ENCODE measurements at places on chromosomes 2 and 18. TPM values are rescaled to one million over a fixed set of nuclear protein-coding genes. Genes with fewer than 3 reads are reported as not detected.

- DNase-seq = no peak
These were observed 47.8 kb upstream of the ODC1 start for GRCh38 chr2:10495988-10496313.

LYG1 gene
- total RNA-seq = 1.8 TPM

DNA sequence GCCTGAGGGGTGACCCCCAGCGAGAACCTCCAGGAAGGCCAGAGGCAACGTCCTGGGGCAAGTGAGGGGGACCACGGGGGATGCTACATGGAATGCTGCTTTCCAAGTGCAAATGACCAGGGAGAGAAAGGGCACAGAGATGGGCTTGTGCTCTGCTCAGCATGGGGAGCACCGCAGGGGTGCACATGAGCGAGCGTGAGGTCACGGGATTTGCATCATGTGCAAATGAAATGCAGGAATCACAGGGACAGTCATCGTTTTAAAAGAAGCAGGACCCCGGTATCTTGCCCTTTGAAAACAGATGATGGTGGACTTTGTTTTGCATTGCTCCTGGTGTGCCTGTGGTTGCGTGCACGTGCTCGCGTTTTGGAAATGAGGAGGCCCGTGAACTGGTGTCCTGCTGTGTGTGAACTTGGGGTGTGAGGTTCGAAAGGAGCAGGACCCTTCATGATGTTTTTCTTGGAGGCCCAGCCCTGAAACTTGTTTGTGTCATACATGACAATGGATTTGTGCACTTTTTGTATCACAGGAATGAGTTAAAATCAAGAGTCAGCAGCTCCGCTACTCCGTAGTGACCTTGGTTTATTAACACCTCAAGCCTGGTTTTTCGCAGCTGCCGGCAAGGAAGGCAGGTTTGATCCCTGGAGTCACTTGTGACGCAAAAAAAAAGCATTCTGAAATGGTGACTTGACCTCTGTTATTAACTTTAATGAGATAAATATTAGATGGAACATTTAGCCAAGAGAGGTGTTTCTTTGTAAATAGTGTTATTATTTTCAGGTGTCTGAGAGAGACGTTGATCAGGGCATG, 234.5 kb downstream of the LDLRAD4 start:
- no peak for DNase-seq

GRCh38 chr2:100407073-100407472, 10.4 kb downstream of the CHST10 start:
- DNase-seq = no peak

GRCh38 chr2:186687807-186688211, 6.1 kb upstream of the FAM171B start:
- DNase-seq = peak; percentile 30

- no peak for DNase-seq
These were observed 39.9 kb downstream of the KIF1A start for GRCh38 chr2:240780023-240780700.

DNA sequence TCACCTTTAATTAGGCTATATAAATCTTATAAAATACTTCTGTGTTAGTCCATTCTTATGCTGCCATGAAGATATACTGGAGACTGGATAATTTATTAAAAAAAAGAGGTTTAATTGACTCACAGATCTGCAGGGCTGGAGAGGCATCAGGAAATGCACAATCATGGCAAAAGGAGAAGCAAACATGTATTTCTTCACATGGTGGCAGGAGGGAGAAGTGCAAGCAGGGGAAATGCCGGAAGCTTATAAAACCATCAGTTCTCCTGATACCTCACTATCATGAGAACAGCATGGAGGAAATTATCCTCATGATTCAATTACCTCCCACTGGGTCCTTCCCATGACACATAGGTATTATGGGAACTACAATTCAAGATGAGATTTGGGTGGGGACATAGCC, 504.4 kb downstream of the RIT2 start:
- no peak for DNase-seq

DNA sequence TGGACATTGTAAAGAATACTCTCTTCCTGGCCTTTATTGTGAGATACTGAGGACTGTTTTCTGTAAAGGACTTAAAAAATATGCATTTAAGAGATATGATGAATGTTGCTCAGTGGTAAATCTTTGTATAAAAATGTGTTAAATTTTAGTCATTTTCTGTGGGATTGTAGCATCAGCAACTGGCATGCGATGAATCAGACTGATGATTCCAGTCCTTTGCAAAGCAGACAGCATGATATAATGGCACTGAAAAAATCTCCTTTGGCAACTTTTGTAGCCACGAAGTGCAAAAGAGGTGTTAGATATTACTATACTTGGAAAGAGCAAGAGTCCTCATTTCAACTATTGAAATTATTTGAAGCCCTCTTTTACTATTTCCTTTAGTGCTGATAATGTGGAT, 678.7 kb downstream of the PLCL1 start:
- no peak for DNase-seq

DNA sequence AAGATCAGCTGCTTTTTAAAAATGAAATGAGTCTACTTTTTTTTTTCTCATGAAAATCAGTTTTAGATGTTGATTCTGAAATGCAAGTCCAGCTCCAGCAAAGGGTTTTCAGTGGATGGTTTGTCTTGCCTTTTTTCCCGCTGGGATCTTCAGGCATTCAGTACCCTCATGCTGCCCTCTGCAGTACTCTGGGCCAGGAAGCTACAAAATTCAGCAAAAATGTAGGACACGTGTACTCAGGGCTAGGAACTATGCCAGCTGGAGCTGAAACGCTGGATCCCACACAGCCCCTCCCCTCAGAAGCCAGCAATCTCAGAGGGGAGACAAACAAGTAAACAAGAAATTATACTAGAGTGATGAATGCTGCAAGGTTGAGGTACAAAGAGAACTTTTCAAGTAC, 97.3 kb downstream of the MMADHC start:
- no peak for DNase-seq

DNA sequence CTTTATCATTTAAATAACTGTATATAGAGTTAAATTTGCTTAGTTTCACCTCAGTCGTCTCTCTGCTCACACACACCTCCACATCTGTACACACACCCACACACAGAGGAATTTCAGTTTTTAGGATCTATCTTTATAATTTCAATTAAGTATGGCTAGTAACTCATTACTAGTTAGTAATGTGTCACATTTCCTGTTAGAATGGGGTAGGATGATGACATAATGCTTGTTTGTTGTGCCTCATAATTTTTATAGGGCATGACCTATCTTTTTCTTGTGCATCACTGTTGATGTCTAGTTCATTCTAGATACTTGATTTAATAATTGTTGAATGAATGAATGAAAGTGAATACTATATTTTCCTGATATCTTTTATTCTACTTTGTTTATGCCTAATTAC, 108.6 kb downstream of the AGPS start:
- DNase-seq = no peak

UCN gene
- 7.2 TPM for total RNA-seq

CXCR1 gene
- not detected for total RNA-seq

PARD3B gene
- not detected for total RNA-seq

DNA sequence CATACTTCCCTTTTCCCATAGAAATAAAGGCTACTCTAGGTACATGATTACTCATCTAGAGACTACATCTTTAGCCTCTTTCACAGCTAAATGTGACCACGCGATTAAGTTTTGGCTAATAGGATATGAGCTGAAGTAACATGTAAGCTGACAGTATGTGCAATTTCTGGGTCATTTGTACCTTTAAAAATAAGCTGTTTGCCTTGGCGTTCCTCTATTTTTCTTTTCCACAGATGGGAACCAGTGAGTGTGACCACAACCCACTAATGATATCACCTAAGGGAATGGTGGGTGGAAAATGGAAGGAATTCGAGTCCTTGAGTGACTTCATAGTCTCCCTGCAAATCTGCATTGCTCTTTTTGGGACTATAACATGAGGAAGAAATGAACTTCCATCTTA, 11.7 kb upstream of the NABP1 start:
- DNase-seq = no peak

DNA sequence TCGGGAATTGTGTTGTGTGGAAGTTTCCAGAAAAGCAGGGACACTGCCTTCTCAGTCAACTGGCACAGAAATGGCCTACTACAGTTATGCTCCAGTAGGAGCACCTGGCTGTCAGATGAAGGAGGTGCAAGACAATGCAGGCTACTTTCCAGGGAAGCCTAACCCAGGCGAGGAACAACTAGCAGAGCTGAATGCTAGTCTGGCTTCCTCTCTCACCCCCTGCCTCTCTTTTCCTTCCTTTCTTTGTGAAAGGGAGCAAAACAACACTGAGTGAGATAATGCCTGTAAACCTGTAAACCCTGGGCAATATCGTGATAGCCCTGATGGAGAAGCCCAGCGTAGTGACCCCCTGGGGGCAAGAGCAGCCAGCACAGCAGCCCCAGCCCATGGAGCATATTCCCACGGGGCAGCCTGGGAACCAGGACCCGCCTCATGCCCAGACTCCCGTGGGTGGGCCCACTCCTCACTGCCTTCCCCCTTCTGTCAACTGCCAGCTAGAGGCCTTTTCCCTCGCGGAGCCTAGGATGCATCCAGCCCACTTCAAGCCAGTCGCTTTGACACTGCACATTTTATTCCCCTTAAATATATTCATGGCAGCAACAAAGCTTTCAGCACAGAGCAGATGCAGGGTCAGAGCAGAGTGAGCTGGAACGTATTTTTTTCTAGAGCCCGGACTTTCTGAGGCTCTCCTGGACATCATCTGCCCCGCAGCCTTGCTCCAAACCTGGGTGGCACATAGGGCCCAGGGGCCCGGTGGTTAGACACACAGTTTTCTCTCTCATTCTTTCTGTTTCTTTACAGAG, 77.0 kb downstream of the PDCL3 start:
- DNase-seq = no peak

TUBB8B gene
- total RNA-seq = not detected

- DNase-seq = no peak
These were observed 90.7 kb downstream of the NRP2 start for GRCh38 chr2:205772983-205773382.

- no peak for DNase-seq
These were observed 48.5 kb upstream of the DOCK10 start for GRCh38 chr2:225090746-225091145.

- DNase-seq = no peak
These were observed 1340.2 kb upstream of the ZEB2 start for GRCh38 chr2:145860083-145860482.

DNA sequence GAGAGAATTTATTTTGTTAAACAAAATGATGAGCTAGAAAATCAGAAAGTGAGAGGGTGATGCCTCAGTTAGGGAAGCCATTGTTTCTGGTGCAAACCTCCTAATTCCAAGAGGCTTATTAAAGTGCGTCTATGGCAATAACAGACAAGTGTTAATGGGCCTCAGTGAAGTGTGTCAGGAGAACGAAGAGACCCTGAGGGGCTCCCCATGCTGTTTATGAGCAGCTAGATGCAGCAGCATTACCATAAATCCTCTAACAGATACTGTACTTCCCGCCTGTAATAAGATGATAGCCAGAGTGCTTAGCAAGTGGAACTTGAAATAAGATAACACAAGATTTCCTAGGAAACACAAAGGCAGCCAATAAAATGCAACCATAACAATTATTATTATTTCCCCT, 157.4 kb downstream of the MYT1L start:
- no peak for DNase-seq

- no peak for DNase-seq
These were observed 9.5 kb downstream of the ELP2 start for GRCh38 chr18:36139245-36139644.

- DNase-seq = no peak
These were observed 102.9 kb downstream of the SPTBN1 start for GRCh38 chr2:54559006-54559445.

DNA sequence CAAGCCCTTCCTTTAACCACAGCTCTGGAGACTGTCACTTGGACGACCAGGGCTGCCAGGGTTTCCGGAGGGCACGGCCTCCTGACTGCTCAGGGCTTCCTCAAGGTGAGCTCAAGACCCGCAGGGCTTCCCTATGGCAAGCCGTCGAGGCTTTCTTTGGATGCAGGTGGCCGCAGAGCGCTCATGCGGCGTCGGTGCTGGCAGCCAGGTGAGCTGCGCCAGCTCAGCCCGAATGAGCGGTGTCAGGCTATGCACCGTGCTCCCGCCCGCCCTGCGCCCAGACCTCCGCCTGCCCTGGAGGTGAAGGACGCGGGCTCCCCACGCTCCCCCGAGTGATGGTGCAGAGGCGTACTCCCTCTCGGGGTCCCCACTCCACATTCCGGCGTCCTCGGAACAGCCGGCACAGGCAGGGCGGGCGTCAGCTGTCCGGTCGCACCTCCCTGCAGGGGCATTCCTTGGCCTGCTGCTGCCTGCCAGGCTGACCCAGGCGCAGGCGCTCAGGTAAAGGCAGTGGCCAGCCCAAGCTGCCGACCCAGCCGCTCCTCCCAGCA, 20.8 kb upstream of the TUBB6 start:
- DNase-seq = no peak

DNA sequence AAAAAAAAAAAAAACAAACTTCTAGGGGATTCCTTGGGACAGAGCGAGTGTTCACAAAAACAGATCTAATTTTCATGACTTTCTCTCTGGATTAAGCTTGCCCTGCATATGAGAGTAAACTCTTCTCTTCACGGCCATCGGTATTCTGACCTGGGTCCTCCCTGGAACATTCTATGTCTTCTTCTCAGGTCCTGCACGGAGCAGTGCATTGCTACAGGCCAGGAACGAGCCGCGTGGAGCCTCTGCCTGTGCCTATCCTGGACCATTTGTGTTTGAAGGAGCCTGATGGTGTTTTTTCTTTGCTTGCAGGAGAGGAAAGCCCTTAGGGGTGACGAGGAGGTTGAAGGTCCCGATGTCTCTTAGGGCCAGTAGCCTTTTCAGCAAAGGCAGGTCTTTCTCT, 1.8 kb upstream of the OXER1 start:
- DNase-seq = no peak

TRIM54 gene
- total RNA-seq = 18.8 TPM

ARHGAP28 gene
- total RNA-seq = not detected

MDH1B gene
- 0.37 TPM for total RNA-seq

NAT8 gene
- not detected for total RNA-seq

SERPINB13 gene
- total RNA-seq = not detected

DNA sequence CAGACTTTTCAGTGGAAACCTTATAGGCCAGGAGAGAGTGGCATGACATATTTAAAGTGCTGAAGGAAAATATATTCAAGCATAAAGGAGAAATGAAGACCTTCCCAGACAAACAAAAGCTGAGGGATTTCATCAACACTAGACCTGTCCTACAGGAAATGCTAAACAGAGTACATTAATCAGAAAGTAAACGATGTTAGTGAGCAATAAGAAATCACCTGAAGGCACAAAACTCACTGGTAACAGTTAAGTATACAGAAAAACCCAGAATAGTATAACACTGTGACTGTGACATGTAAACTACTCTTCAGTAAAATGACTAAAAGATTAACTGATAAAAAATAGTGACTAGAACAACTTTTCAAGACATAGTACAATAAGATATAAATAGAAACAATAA, 87.4 kb downstream of the ATP8B1 start:
- DNase-seq = no peak

All from OCI-LY7 (cell line).